ENCODE measurements at places on chromosomes 4 and X.

- no peak for DNase-seq
These were observed 178.3 kb upstream of the ZIC3 start for GRCh38 chrX:137387646-137388045.

DNA sequence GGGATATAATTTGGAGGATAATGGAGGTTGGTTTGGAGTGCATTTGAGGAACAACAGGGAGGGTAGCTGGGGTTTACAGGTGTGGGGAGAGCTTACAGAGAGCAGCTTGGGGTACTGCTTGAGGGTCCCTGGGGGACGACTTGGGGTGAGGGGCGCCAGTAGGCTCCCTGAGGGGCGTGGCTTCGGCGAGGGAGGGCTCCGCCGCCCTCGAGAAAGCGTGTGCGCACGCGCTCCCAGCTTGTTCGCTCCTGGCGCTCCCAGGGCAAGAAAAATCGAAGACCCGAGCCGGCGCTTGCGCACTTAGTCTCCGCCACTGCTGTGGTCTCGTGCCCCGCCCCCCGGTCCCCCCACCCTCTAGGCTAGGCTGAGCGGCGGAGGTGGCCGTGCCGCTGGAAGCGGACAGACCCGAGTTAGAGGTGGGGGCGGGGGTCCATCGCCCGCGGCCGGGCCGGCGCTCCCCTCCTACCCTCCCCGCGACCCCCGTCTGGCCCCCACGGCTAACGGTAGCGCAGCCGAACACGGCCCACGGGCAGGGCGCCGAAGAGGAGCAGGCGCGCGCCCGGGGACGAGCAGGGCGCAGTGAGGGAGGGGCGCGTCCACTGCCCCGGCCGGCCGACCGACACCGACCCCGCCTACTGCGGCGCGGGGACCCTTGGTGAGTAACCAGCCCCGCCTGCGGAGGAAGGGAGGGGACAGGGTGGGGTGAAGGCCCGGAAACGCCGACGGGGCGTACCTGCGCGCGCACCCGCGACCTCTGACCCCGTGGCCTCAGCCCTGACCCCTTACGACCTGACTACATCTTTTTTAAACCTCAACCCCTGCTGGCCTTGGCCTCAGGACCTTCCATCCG, 5.4 kb upstream of the CCDC120 start:
- DNase-seq = peak; percentile 67

DNA sequence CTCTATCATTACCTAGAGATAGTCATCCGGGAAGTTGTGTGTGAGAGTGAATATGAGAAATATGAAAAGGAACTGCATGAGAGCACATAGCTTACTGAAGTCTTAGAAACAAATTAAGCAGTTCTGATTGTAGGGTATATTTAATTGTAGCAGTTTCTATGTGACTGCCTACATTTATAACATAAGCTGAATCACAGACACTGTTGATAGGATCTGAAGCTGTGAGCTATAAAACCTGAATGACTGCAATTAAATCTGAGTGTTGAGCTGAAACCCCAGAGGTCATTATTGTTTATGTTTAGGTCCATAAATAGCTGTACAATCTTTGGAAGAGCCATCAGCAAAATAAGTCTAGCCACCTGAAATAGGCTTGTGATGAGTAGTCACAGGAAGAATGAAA, 210.1 kb upstream of the CXCL13 start:
- no peak for DNase-seq

DNA sequence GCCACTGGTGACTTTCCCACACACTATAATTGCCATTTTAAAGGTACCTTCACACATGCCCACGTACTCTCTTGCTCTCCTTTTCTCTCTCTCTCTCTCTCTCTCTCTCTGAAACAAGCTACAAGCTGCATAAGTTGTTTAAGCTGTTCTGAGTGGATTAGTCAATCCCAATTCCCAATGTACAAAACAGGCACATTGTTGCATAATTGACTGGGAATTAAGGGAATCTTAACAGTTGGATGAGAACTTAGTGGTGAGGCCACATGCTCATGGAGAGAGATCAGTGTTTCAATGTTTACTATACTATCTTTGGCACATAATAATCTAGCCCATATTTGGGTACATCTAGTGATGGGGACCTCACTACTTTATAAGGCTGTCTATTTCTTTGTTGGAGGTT, 123.3 kb downstream of the ARHGEF9 start:
- DNase-seq = no peak

DNA sequence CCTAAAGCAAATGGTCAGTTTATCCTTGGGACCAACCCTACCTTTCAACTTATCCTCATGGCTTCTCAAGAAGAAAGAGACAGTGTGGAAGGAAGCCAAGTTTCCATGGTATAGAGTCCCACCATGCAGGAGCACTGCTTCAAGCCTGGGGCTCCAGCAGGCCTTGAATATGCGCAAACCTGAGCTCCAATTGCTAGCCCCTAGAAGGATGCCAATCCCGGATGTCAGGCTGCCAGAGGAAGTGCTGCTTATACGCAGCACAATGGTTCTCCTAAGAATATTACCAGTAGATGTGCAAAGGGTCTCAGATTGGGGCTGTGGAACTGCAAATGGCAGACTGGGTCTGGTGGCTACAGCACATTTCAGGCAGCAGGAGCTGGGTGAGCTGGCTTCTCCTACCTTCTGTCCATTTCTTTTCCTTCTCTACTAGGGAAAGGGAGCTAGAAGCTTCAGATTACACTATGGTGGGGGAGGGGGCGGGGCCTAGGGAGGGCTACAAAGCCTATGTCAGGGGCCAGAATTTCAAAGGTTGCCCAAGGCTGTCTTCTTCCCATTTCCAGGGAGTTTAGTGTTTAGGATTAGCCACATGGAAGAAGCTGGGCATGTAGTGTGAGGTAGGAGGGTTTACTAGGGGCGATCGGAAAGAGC, 40.7 kb upstream of the CITED1 start:
- DNase-seq = no peak

GRCh38 chr4:52157641-52158316, 106.7 kb downstream of the SPATA18 start:
- DNase-seq = no peak

- DNase-seq = peak; percentile 66
These were observed 87.5 kb downstream of the PPP3CA start for GRCh38 chr4:101259876-101260275.

GRCh38 chr4:82798168-82799005, at the start of gene SCD5:
Gene SCD5, minus strand, starts transcription at chr4:82798796. Its CDS starts 259 bp downstream, at chr4:82798537.
- peak; percentile 76 for DNase-seq

- no peak for DNase-seq
These were observed 164.3 kb downstream of the GABRB1 start for GRCh38 chr4:47195706-47196105.

Data from endothelial cell of umbilical vein (primary cell).